Brain microvascular endothelial cell (primary cell): ENCODE measurements at places on chromosomes 3 and 15.
A peak's percentile ranks its signal among the peaks of the same experiment; 100 is the strongest.

GRCh38 chr15:42121021-42121420 is 26.7 kb upstream of the PLA2G4D start:
- no peak for DNase-seq

DNA sequence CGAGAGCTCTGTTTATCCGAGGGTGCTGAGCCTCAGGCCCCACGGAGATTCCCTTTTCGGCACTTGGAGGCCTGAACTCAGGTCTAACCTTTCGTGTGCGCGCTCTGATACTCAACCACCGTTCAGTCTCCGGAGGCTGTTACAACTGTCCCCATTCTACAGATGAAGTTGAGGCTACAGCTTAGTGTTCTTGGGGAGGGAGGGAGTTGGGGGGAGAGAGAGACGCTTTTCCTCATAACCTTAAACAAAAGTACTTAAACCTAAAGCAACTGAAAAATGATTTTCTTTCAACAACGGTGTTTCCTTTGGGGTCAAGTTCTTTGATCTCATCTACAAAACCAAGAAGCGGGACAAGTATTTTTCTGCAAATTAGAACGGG is 952 bp upstream of the CHST2 start:
- DNase-seq = no peak

DNA sequence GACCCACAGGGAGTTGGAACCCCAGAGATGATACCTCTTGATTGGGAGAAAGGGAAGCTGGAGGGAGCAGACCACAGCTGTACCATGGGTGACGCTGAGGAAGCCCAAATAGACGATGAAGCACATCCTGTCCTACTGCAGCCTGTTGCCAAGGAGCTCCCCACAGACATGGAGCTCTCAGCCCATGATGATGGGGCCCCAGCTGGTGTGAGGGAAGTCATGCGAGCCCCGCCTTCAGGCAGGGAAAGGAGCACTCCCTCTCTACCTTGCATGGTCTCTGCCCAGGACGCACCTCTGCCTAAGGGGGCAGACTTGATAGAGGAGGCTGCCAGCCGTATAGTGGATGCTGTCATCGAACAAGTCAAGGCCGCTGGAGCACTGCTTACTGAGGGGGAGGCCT is 201.1 kb downstream of the AKAP13 start:
- no peak for DNase-seq

DNA sequence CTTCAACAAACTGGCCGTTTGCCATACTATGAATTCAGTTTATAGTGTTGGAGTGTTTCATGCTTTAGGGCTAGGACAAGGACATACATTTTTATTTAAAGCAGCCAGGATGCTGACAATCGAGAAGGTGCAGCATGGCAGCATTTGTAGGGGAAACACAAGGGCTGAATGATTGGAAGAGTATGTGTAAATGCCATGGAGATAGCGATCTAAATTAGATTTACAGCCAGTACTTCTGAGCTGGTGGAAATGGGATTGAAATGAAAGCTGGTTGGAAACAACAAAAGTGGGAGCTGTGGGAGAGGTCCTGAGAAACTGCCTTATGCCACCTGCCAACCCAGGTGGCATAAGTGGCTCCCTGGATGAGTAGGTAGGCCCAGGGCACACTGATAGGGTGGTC is 209.9 kb upstream of the MRPL3 start:
- no peak for DNase-seq

- DNase-seq = no peak
Observed at GRCh38 chr15:89130201-89130600, 41.9 kb downstream of the ABHD2 start.

DNA sequence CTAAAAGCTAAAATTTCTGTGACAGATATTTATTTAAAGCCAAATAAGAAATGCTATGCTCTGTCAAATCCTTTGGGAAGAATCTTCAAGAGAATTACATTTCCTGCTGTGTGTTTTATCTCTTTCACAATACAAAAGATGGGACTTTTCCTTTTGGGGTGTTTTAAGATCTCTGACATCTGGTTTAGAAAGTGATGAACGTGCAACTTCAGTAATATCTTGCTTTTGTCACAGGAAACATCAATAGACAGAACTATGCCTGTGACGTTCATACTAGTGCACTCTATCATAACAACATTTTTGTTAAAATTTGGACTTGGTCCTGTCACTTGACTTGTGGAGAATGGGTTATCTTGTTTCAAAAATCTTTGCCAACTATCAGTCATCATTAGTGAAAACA is 195.7 kb upstream of the KCNMB2 start:
- DNase-seq = no peak

- no peak for DNase-seq
Observed at GRCh38 chr3:172814738-172815137, 64.2 kb downstream of the ECT2 start.

DNA sequence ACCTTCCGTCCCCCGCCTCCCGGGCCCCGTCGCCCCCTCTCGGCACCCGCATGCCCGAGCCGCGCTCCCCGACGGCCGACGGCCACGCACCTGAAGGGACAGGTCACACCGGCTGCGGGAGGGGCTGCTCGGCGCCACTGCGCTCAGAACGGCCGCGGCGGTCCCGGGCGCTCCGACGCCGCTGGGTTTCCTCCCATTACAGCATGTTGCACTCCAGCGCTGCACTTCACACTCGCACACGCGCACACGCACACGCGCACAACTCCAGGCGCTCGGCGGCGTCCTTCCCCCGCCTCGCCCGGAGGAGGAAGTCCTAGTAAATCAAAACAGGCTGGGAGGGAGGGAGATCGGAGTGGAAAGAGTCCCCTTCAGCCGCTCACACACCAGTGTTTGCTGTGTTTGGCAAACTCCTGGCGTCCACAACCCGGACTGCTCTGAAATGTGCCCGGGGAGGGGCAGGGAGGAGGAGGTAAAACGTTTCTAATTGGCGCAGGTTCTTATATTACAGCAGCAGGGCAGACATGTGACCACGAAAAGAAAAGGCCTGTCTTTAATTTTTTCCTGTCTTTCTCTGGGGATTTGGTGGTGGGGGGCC is 76.7 kb upstream of the VGLL4 start:
- DNase-seq = peak; percentile 39

- no peak for DNase-seq
Observed at GRCh38 chr3:48985831-48986376, 4.1 kb upstream of the P4HTM start.

- no peak for DNase-seq
Observed at GRCh38 chr3:61299343-61300005, 48.2 kb upstream of the FHIT start.

DNA sequence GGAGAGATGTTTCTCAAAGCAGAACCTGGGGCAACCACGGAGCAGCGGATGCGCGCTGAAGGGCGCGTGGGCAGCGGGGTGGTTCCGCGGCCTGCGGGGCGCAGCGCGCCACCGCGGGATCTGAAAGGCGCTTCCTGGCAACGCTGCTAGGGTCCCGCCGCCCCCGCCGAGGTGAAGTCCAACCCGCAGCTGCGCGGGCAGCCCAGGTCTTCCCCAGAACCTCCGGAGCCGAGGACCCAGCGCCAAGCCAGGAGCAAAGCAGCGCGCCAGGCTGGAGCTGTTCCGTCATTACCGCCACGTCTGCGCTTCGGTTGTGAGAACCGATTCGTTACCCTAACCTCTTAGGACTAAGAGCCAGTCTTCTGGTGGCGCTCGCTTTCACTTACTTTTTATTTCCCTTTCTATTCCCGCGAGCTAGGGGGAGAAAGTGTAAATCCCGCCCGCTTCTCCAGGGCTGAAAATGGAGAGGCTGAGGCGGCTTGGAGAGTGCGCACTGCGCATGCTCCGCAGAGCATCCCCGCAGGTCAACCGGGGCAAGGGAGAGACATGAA is 3.2 kb upstream of the GABRG3 start:
- DNase-seq = no peak

DNA sequence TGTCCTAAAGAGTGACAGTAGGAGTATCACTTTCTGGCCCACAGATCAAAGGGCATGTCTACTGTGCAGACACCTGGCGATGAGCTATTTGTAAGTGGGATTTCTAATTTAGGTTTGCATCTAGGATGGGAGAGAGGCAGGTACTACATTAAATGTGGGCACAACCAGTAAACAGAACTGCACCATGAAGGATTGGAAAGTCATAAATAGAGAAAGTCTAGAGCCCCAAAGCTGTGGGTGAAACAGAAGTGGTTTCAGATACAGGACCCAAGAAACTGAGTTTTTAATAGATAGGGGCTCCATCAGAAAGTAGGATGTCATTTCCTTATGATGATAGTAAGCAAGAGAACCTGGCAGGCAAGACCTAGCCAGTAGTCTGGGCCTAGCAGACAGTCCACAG is 35.2 kb upstream of the SPPL2A start:
- no peak for DNase-seq

DNA sequence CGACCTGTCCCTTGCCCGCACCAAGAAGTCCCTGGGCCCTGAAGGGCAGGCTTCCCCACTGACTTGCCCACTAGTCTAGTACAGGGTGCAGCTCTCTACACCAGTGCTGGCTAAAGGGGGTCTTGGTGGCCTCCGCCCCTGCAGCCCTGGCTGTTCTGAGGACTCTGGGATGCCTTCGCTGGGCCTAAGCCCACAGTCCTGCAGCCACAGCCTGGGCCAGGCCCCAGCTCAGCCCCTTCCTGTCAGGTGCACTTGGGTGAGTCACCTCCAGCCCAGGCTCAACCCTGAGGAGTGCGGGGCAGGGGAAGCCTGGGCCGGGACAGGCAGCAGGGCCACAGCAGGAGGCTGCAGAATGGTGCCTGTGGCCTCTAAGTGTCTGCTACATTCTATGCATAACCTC is 971 bp downstream of the C3orf22 start:
- DNase-seq = no peak

- no peak for DNase-seq
Observed at GRCh38 chr3:184666442-184666841, 45.4 kb downstream of the MAGEF1 start.

GRCh38 chr3:167559924-167560323 is 86.1 kb upstream of the SERPINI2 start:
- DNase-seq = no peak

GRCh38 chr3:64131725-64132469 is 93.4 kb downstream of the PRICKLE2 start:
- no peak for DNase-seq

DNA sequence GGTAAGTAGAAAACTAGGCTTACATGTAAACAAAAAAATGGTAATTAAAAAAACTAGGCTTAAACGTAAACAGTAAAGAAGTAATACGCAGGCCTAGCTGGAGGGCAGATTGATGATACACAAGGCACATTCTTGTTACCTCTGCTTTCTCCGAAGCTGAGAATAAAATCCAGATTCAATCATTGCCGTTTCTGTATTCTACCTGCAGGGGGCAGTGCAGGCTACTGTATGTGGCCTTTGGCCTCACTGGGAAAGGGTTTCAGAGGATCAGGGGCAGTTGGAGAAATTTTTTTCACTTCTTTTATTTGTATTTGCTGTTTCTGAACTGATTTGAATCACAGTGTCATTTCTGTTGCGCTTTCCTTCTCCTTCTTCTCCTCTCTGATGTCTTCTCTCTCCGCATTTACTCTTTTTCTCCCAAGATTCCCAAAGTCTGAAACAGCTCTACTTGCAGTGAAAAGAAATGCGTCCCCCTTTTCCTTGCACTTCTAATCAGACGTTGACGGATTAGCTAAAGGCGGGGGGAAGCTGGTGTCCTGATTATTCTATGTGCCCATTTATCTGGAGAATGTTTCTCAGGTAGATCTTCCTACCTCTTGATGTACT is 67.1 kb upstream of the MCTP2 start:
- peak; percentile 59 for DNase-seq

GRCh38 chr3:133037436-133037835 is 755 bp upstream of the TMEM108 start:
- DNase-seq = no peak

DNA sequence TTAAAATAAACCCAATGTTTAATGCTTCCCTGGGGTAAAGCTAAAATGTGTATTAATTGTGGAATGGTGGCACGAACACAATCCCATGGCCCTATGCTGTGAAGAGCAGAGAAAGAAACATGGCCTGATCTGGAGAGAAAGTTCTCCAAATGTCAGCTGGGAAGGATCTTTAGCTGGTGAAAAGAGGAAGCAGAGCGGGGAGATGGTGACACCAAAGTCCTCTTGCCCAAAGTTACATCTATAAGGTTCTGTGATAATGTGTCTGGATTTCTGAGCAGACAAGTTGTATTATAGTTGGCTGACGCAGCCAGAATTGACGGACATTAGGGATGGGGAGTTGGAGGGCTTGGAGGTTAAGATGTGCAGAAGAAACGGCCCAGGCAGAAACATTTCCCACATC is 196.2 kb downstream of the CHST2 start:
- DNase-seq = no peak

DNA sequence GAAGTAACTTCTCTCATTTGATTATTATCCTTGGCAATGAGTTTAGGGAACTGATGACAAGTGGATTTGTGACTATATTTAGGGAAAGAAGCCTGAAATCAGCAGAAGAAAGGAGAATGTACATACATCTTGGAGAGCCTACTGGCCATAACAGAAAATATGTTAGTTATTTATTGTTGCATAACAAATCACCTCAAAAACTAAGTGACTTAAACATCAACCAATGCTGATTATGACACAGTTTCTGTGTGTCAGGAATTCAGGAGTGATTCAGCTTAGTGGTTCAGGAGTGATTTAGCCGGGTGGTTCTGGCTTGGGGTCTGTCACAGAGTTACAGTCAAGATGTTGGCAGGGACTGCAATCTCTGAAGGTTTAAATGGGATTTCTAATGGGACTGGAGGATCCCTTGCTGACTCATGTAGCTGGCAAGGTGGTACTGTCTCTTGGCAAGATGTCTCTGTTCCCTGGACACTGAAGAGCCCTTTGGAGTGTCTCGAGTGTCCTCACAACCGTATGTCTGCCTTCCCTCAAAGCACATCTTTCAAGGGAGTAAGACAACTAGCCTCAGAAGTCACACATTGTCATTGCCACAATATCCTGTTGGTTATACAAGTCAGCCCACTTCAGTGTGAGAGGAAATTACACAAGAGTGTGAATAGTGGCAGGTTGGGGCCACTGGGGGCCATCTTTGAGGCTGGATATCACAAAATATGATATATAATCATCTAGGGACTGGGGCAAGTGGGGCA is 248.9 kb downstream of the SV2B start:
- no peak for DNase-seq

DNA sequence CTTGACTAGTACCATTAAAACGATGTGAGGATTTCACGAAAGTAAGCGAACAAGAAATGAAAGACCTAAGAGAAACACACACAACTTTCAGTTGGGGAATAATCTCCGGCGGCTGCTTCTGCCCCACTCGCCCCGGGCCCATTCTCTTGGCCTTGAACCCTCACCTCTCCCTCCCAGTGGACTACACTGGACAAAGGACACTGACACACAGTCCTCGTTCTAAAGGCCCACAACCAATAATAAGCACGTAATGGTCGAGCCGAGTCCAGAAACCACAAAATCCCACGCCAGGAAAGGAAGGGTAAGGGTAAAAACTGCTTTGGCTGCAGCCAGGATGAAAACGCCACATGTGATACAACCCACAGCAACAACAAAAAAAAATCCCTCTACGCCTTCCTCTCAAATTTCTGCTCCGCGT is 469 bp downstream of the ZNF770 start:
- no peak for DNase-seq

- DNase-seq = peak; percentile 39
Observed at GRCh38 chr3:168040607-168041208, 55.0 kb downstream of the GOLIM4 start.

GRCh38 chr3:85626662-85627061 is 667.9 kb downstream of the CADM2 start:
- no peak for DNase-seq

- DNase-seq = no peak
Observed at GRCh38 chr15:84982301-84982920, 755 bp downstream of the PDE8A start.

- DNase-seq = no peak
Observed at GRCh38 chr15:78625606-78626280, 4.9 kb upstream of the CHRNA3 start.

- peak; percentile 37 for DNase-seq
Observed at GRCh38 chr15:71443538-71443937, 328.3 kb downstream of the THSD4 start.
